Stimulated activated CD4-positive, alpha-beta T cell treated with anti-CD3 and anti-CD28 coated beads, Interleukin-12 subunit alpha, Interleukin-12 subunit beta, amount 100 ng/mL, for 24 hours (primary cell): ENCODE measurements at places on chromosomes 7 and 10.

DNA sequence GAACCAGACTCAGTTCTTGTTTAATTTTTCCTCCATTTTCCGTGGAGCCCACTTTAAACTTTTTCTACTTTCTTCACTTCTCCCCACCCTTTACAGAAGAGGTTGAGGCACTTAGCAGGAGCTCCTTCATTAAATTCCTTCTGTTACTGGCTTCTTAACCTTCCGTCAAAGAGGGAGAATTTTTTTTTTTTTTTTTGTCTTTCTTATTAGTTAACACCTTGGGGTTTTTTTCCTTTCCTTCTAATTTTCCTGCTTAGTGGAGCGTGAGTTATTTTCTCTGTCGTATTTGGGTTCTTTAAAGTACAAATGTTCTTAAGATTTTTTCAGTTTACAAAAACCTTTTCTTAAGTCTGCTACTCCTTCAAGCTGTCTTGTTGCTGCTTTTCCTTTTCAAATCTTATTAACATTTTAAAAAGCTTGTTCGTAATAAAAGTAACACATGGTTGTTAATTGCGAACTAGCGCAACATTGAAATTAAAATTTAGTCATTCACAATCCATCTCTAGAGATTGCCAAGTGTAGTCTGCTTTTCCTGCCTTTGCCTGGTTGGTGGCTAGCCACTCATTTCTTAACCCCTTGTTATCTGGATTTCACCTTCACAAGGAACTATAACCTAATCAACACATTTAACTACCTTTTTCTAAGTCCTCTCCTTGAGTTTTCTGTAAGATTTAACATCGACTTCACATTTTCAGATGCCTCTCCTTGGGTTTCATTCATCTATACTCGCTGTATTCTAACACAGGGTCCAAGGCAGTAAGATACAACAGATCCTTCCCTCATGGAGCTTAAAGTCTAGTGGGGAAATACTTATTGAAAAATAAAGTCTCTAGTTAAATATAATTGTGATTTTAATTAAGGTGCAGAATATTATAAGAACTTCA is 2.0 kb downstream of the BMPR1A start:
- no peak for DNase-seq

- DNase-seq: no peak
Observed at GRCh38 chr10:25393621-25394020, 218.8 kb downstream of the GPR158 start.

GRCh38 chr7:102061981-102062390 is 224.7 kb upstream of the SH2B2 start:
- DNase-seq: no peak

DNA sequence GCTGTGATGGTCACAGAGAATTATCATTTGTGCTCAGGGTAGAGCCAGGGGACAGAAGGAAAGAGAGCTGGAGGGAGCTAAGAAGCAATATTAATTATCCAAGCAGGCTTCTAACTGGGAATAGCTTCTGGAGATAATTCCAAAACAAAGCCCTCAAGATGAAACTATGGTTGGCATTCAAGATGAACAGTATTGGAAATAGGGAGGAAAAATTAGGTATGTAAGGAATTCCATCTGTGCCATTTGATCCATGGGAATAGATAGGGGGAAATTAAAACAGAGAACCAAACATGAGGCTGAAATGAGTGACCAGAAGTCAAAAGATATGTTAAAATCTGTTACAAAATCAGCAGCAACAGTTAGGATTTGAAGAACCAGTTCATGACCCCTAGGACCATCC is 75.3 kb downstream of the NDUFB2 start:
- no peak for DNase-seq

- no peak for DNase-seq
Observed at GRCh38 chr7:88545663-88546062, 213.8 kb upstream of the ZNF804B start.

DNA sequence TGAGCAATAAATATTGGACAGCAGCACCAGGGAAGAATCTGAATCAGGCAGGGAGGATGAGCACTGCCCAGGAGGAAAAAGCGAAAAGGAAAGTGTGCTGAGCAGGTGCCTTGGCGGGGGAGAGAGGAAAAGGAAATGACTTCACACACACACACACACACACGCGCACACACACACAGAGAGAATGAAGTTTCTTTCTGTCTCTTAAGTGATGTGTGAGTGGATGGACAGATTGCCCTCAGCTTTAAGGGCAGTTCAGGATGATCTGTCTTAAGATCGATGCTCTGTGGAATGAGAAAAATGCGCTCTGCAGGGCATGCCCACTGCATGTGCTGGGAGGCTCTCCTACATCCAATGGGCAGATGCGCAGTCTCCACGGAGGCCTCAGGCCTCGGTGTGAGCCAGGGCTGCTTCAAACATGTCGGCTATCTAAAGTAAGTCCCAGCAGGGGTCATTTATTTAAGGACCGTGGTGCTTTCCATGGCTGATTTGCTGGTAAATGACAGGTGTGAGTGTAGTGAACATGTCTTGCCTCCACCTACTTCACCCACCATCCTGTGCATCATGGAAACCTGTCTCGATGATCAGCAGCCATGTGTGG is 2.5 kb upstream of the ACBD5 start:
- DNase-seq: peak; percentile 50

- no peak for DNase-seq
Observed at GRCh38 chr7:108079648-108080591, 50.2 kb downstream of the LAMB4 start.

DNA sequence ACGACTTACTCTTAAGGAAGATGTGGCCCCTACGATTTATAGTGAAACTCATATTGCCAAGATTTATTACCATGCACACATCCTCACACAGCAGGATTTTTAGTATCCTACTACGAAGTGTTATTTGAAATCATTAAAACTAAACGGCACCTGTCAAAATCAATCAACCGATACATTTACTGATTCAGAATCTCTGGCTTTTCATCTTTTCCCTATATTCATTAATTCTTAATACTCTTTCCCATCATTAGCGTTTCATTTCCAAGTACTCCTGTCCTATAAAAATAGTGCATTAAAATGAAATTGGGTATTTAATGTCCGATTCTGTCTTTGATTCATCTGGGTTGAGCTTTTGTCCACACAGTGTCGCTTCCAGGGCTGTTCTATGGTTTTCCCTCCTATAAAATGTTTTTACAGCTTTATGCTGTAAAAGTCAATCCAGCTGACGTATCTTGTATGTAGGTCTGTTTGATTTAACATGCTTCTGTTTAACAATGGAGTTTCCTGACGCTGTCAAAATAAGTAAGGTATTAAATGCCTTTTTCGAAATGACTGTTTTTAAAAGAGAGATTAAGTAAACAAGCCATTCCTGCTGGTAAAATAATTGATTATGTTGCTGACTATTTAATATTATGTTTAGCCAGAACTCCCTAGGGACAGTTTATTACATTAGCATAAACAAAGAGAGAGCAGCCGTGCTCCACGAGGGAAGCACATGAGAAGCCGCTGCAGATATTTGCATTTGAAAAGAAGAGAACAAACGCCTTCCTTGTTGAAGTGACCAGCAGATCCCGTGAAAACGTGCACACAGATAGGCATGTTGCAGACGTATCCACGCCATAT is 22.3 kb upstream of the SFMBT2 start:
- DNase-seq: no peak

GRCh38 chr7:139854124-139854511 is 25.1 kb downstream of the TBXAS1 start:
- no peak for DNase-seq

- no peak for DNase-seq
Observed at GRCh38 chr7:101952355-101953247, 135.2 kb downstream of the CUX1 start.

GRCh38 chr10:47082055-47082784 is 171.0 kb downstream of the PTPN20 start:
- DNase-seq: no peak

- peak; percentile 45 for DNase-seq
Observed at GRCh38 chr7:150778738-150779301, 21.3 kb downstream of the TMEM176B start.

GRCh38 chr7:83325083-83325482 is 162.4 kb upstream of the PCLO start:
- DNase-seq: no peak

DNA sequence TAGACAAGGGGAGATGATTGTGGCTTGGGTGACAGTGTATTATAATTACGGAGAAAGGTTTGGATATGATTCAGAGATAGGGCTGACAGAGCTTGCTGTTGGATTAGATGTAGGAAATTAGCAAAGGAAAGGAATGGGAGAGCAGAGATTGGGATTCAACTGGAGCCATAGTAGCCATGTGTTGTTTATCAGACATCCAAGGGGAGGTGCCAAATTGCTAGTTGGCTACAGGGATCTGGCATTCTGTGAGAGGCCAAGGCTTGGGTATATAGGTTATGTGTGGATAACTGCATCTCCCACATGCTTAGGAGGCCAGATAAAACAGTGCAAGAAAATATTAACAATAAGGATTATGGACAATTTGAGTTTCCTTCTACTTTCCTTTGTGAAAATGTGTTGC is 34.9 kb downstream of the CSGALNACT2 start:
- no peak for DNase-seq

DNA sequence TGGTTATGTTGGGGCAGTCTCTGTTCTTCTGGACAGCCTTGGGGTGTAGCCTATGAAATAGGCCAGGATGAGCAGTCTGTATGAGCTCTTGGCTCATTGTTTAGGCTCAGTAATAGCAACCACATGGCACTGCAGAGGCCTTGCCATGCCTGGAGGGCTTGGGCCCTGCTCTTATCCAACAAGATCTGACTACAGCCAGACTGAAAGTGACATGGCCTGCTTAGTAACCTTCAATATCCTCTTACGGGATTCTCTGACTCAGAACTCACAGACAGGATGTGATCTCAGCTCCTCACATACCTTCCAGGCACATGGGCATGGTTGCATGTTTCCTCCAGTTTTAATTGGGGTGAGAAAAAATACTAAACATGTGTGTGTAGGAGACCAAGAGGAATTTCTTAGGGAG is 289.3 kb downstream of the PTEN start:
- peak; percentile 29 for DNase-seq

- no peak for DNase-seq
Observed at GRCh38 chr10:132507956-132508490, 29.6 kb upstream of the INPP5A start.

GRCh38 chr10:120782336-120782735 is 68.8 kb upstream of the WDR11 start:
- no peak for DNase-seq

DNA sequence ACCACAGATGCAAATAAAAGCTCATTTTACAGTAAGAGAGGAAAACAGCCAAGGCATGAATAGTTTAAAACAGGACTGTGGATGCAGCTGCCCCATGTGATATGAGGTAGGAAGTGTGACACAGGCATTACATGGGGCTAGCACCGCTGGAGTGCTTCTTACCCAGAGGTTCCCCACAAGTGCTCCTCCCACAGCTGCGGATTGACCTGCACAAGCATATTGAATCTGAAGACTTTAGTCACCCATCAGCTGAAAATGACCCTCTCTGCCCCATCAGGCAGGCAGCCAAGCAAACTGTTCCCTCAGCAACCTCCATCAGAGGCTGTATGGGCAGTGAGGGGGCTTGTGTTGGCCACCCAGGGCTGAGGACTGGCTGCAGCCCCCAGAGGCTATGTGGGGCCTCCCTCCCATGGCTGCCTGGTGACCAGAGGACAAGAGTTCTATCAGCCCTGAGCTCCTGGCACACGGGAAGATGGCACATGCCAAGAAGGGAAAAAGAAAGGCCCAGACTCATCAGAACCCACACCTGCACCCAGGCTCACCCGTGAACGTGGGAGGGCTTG is 98.7 kb downstream of the TCERG1L start:
- no peak for DNase-seq

GRCh38 chr7:69422574-69422985 is 175.7 kb upstream of the AUTS2 start:
- no peak for DNase-seq

DNA sequence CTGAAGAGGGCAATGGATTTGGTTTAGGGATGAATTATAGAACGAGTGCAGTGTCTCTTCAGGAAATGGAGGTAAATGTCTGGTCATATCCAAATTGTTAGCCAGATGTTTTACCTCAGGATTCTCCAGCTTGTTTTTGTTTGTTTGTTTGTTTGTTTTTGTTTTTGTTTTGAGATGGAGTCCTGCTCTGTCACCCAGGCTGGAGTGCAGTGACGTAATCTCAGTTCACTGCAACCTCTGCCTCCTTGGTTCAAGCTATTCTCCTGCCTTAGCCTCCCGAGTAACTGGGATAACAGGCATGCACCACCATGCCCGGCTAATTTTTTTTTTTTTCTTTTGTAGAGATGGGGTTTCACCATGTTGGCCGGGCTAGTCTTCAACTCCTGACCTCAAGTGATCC is 6.9 kb downstream of the C10orf120 start:
- DNase-seq: no peak

DNA sequence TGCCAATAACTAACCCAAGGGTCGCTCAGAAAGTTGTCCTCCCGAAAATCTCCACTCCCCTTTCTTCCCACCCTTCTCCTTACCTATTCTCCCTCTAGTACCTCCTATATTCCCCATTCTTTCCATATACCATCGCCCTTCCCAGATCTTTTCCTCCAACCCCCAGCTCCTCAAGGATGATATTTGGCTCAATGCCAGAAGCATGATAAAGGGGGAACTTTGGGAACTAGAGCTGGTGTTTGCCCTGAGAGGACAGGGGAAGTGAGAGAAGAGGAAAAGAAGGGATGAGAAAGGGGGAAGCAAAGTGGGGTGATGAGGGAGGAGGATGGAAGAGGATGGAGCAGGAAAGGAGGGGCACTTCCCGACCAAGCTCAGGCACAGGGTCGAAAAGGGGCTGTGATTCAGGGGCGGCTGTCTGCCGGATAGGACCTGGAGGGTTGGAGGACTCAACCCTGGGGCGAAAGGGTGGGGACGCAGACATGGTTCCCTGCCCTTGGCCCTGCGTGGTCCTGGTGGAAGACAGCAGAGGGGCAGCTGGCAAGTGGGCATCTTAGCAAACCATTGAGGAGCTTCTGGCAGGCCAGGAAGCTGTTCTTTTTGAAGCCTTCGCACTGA is 1.8 kb downstream of the OIT3 start:
- no peak for DNase-seq

DNA sequence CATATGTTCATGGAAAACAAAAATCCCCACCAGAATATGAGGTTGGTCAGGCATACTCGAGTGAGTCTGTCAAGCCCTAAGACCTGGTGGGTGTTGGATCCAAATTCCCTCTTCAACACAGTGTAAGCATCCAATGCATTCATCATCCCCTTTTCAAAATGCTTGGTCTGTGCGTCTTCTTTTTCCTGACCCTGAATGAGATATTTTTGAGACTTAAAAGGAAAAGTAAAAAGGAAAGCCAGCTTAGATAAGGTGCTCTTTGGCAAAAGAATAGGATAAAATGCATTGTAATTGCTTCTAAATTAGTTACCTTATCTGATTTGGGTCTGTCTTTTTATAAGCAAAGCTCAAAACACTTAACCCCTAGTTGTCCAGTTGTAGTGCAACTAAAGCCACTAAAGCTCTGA is 331.5 kb downstream of the PTEN start:
- DNase-seq: no peak

GRCh38 chr10:66642217-66642616 is 283.6 kb upstream of the LRRTM3 start:
- DNase-seq: no peak

DNA sequence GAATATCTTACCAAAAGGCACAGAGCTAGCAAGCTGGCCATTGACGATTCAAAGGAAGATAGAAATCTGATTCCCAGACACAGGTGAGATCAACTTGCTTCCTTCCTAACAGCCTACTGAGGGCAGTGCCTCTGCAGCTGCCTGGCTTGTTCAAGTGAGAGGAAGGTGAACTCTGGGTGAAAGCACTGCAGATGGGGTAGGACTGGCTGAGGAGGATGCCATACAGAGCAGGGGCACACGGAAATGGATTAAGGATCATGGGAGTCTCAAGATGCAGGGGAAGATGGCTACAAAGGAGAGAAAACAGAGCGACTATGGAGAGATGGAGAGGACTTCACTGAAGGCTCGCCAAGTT is 34.4 kb upstream of the GPAM start:
- DNase-seq: no peak

- DNase-seq: no peak
Observed at GRCh38 chr7:21903020-21903786, 42.5 kb downstream of the CDCA7L start.
